Urinary bladder (tissue), 4 donors: ENCODE measurements at places on chromosomes 1 and 21. TPM values are rescaled to one million over a fixed set of nuclear protein-coding genes. Genes with fewer than 3 reads are reported as not detected.

Gene OR2M3
- not detected for total RNA-seq

Gene ADAM30
- not detected for total RNA-seq

Gene SLC1A7
- total RNA-seq, result not detected

Gene TMEM82
- not detected for total RNA-seq

Gene ZNHIT6
- total RNA-seq, result 30.3 TPM

Gene DNASE2B
- not detected for total RNA-seq

Gene TYW3
- total RNA-seq, result 23.6 TPM

Gene SPRR4
- not detected for total RNA-seq

Gene OR6K3
- total RNA-seq, result not detected

Gene WNT3A
- not detected for total RNA-seq

Gene CAPN8
- total RNA-seq, result 1.6 TPM

Gene ERG
- total RNA-seq, result 17.1 TPM

Gene OR2G6
- total RNA-seq, result not detected

Gene SPRR1A
- total RNA-seq, result not detected

Gene GJA8
- total RNA-seq, result not detected

Gene HAO2
- total RNA-seq, result 0.16 TPM

Gene KLHDC9
- 1.3 TPM for total RNA-seq

Gene PTTG1IP
- 154 TPM for total RNA-seq
